ENCODE measurements at places on chromosomes 5 and 9.

DNA sequence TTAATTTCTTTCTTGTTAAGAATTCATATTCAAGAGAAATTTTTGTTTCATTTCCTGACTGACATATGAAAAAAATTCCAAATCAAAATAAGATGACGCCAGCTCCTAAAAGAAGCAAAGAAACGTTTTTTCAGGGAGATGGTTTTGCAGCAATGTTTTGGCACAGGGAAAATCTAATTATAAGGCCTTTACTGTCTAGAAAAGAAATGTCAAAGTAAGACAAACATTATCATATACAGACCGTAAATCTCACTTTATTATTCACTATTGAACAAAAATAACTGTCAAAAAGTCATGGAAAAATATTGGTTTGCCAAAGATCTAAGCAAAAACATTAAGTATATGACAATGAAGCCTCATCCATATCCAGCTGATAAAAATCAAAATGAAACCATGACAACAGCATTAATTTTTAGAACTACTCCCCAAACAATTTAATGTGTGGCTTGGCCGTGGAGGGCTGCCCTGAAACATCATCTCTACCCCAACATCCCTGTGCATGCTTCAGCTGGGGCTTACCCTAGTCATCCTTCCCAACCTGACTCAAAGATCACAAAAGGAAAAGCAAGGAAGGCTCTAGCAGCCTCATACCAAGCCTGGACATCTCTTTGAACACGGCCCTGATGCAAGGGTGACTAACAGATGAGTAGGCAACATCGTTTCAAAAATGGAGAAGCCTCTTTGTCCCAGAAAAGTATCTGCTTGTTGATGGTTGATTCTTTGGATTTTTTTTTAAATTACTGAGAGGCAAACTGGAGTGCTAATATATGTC is 95.6 kb downstream of the ARSB start:
- peak; percentile 67 for DNase-seq

DNA sequence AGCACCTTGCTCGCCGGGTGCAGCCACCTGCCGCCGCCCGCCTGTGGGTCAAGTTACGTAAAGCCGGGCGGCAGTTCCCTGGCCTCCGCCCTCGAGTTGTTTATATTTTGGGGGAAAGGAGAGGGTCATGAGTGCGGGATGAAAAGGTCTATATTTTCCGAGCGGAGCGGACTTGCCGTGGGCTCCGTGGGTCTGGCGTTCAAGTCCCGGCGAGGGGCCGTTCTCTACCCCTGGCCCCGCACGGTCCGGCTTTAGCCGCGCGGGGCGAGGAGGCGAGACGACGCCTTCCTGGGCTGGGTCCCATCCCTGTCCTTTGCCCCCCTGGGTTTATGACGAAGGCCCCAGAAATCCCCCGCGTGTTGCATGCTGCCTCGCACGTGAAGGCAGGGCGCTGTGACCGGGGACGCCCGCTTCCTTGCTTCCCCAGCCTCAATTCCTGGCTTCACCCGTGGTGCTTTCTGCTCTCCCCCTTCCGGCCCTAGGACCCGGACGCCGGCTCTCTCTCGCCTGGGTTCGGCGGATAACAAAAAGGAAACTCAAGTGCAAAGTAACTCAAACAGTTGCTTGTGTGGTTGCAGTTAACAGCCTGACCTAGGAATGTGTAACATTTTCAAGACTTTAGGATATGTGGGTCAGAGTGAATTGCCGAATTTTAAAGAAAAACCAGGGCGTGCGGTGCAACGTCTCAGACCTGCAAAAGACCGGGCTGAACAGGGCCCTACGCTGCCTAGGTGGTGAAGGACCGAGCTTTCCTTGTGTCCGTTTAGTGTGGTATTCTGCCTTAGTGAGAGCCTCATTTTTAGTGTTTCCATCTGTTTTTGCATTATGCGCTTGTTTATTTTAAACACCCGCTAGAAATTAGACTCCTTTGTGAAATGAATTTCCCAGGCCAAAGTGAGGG is 810 bp downstream of the VPS13A start:
- peak; percentile 65 for DNase-seq

DNA sequence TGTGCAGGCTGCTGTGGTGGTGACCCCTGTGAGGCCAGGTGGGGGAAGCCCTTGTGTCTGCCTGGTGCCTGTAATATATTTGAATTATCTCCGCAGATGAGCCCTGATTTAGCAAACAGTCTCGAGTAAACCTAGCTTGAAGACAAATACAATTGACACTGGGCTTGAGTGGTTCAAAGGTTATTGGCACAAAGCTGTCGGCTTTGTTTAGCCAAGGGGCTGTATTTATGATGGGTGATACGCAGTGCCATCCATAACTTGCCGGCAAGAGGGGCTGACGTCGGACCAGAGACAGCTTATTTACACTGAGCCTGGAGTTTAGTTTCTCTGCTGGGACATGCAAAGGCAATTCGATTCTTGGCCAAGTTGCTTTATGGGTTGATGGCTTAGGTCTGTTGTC is 20.0 kb upstream of the PITX1 start:
- no peak for DNase-seq

GRCh38 chr5:54309691-54310432 is 511 bp downstream of the ARL15 start:
- no peak for DNase-seq

DNA sequence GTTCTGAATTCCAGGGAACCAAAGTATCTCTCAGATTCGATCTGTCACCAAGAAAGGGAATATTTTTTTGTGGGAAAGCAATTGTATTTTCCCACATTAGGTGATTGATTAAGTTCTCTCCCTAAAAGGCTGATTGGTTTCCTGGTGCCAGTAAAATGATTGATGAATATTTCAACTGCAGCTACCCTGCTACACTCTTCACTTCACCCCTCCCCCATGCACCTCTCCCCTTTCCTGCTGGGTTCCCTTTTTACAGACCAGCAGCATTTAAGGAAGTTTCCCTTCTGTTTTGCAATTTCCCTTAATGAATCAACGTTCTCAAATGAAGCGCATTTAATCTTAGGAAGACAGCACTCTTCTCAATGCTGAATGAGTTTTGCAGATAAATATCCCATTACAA is 13.1 kb downstream of the NR6A1 start:
- peak; percentile 86 for DNase-seq

GRCh38 chr9:113618836-113619490 is 155.4 kb downstream of the RGS3 start:
- DNase-seq: no peak

GRCh38 chr5:139837711-139838380 is 42.2 kb downstream of the PSD2 start:
- no peak for DNase-seq

GRCh38 chr5:68965926-68966325 is 127.9 kb upstream of the SLC30A5 start:
- no peak for DNase-seq

DNA sequence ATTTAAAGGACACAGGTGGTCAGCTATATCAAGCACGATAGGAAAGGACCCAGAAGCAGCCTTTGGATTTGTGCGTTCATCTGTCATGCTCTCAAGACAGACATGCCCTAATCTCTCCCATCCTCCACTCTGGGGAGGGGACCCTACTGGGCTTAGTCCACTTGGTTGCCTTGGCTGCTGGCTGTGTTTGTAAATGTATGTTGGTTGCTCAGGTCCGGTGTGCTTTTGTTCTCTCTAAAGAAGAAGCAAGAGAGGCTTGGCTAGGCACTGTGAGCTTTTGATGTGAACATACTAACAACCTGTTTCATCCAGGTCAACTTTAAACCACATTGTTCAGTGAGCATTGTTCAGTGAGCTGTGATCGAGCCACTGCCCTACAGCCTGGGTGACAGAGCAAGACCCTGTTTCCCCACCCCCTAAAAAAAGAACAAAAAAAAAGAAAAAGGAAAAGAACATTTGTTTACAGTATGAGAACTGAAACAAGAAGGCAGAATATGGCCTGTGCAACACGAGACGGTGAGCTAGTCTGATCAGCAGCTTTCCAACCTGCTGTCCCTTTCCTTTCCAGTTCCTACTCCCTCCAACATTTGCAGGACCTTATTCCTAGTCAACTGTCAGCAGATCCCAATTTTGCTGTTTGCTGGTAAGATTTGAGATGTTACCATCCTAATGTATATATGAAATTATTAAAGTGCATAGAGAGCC is 228.3 kb downstream of the ARHGAP26 start:
- DNase-seq: peak; percentile 17

Data from suppressor macrophage treated with lipopolysaccharide for 4 hours (primary cell).